ENCODE measurements at places on chromosomes 2 and 18.
A peak's percentile ranks its signal among the peaks of the same experiment; 100 is the strongest.

DNA sequence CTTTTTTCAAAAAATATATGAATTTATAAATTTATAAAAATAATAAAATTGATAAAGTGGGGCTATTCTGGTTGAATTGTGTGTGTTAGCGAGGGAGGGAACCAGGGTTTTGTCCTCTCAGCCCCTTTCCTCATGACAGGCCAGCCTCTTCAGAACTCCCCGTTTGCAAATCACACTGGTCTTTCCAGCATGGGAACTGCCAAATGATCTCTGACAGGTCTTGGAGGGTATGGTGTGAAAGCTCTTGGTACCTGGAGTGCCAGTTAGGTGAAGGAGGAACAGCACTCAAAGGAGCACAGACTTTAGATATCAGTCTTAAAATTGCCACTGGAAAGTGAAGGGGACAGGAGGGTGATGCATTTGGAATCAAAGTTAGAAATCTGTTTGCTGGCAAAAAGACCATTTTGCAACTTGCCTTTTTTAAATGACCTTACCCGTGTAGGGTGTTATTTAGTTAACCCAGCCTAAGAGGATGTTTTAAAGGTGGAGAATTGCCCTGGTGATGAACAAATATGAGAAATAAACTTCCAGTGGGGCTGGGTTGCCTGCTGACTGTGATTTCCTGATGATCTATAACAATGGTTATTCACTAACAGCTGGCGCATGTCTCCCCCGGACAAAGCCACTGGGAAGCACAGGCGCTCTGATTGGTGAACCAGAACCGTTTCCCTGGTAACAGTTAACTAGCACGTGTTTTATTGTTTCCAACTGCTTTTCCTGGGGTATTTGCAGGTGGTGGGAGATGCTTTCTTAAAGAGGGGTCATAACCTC lies 85.3 kb upstream of the EFEMP1 start:
- no peak for DNase-seq

GRCh38 chr2:65940856-65941255 lies 494.1 kb upstream of the MEIS1 start:
- no peak for DNase-seq

- no peak for DNase-seq
These were observed 27.5 kb upstream of the GBX2 start for GRCh38 chr2:236195726-236196125.

- DNase-seq: peak; percentile 46
These were observed 322.5 kb downstream of the ARHGAP15 start for GRCh38 chr2:143451642-143452281.

DNA sequence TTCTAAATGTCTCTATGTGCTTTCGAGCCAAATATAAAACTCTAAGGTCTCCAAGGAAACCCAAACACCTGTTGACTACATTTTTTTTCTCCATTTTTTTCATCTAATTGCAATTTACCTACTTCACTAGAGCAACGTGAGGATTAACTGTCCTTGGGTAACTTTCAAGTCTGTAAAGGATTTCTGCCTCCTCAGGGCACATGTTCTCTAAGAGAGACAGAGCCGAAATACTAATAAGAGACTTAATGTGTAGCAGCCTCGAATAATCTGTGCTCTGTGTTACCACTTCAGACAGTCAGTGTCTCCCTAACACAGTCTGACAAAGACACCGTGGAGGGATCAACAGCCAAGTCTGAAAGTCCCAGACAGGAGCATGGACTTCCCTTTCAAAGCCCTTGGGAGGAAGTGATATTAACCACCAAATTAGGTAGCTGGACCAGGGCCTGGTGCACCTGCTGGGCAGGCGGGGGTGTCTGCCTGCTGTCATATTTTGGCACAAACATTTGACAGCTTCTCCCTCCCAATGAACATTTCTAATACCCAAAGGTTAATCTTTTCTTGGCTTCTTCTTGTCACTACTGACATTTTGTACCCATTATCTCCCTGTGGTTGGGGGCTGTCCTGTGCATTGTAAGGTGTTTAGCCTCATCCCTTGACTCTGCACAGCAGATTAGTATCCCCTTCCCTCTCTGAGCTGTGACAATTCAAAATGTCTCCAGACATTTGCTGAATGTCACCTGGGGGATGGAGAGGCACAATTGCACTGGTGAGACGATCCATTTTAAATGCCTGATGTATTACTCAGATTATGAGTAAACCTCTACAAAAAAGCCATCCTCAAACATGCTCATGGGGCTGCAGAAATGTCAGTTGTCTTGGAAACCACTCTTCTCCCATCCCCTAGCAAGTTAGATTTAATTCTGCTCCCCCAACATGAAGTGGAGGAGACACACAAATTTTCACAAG lies 45.7 kb upstream of the LYPD1 start:
- no peak for DNase-seq

Data from hematopoietic multipotent progenitor cell treated with erythropoietin and hydrocortisone succinate and interleukin-3 and kit ligand, for 6 days (in vitro differentiated cells).